ENCODE measurements at places on chromosomes 3 and 15. TPM values are rescaled to one million over a fixed set of nuclear protein-coding genes. Genes with fewer than 3 reads are reported as not detected.
A peak's percentile ranks its signal among the peaks of the same experiment; 100 is the strongest.

DNA sequence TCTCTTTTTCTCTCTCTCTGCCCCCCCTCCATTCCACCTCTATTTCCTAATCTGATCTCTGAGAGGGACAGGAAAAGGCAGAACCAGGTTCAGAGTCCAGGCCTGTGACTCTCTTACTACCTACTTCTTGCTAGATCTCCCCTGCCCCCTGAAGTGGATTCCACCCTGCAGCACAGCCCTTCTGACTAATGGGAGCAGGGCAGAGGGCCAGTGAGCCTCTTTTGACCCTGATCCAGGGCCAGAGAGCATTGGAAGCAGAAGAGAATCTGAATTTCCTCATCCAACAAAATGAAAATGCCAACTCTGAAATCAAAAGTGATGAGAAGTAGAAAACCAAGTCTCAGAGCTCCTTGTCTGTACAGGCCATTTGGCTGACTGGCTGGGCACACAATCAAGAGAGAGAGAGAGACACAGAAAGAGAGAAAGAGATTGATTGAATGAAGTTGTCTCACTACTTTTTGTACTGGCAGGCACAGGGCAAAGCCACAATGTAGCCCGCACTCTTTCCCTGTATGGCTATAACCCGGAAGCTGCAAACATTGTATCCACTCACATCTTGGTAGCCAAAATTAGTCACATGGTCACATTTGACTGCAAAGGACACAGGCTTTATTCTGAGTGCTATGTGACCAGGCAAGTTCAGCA is 31.6 kb upstream of the GLCE start:
- H3K27me3 ChIP-seq, result peaks cover 5% of the 10 kb centered on the region
- no peak overlapping the region for H3K27ac ChIP-seq
- no peak for DNase-seq

DNA sequence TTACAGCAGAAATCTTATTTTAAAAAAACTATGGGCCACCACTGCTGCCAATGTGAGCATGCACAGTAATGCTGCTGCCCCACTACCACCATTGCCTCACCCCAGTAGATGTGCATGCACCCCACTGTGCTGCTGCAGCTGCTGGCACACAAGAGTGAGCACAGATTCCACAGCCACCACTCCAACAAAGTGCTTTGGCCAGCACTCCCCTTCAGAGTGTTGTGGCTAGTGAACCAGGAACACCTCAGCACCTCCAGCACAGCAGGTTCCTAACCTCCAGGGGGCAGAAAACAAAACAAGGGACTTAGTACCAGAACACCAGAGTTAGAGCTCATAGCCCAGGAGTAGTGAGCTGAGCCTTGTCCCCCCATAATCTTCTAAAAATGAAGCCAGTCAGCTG is 629.6 kb downstream of the PYDC2 start:
- H3K4me3 ChIP-seq, result no peak overlapping the region
- no peak overlapping the region for H3K27ac ChIP-seq
- no peak for DNase-seq
- no peaks in the 10 kb centered on the region for H3K4me1 ChIP-seq

DNA sequence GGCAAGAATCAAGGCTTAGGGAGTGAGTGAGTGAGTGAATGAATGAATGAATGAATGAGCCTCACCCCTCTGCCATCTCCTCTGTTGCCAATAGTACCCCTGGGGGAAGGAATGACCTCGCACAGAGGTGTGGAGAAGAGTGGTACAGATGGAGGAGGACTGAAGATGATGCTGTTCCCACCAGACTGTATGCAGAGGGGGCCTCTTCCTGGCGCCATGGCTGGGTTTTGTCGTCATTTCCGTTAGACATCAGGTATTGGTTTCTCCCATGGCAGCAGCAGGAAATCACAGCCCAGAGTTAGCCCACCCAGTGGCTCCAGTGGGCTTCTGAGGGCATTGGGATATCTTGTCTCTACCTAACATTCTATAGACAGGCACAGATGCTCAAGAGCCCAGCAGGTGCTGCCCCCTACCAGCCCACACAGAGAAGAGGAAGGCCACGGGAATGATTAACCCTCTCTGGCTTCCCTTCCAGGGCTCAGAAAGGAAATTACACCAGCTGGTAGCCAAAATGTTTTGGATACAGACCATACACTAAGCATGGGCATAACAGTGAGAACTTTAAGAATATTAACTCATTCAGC is 109.8 kb upstream of the SLC6A11 start:
- no peak for DNase-seq
- H3K27me3 ChIP-seq, result peaks cover 15% of the 10 kb centered on the region
- no peak overlapping the region for H3K27ac ChIP-seq
- no peaks in the 10 kb centered on the region for H3K36me3 ChIP-seq

DNA sequence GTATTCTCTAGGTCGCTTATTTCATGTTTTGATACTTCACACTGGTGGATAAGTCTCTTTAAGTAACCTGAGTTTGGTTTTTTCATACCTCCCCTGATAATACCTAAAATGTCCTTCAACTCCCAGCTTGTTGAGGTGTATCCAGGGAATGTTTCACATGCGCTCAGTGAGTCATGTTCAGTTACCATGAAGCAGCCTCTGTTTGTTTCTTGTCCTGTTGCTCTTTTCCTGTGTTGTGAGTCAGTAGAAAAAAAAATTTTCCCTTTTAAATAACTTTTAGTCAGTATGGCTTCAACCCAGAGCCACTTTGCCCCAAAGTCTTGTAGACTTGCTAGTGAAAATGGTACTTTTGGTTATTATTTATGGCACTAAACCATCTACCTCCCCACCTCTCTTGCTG is 278.4 kb upstream of the ZPLD1 start:
- DNase-seq, result peak; percentile 78
- H3K4me1 ChIP-seq, result peaks cover 3% of the 10 kb centered on the region
- H3K36me3 ChIP-seq, result no peaks in the 10 kb centered on the region
- no peak overlapping the region for H3K27ac ChIP-seq
- no peaks in the 10 kb centered on the region for H3K27me3 ChIP-seq

Gene FOXB1
- total RNA-seq, result not detected

Gene CHST2
- 3.9 TPM for total RNA-seq

Gene SLC51A
- total RNA-seq, result not detected

Measured in fibroblast of lung (primary cell).